ENCODE measurements at places on chromosomes 12 and 14.

GRCh38 chr14:90625445-90625844 lies 190.8 kb downstream of the TTC7B start:
- DNase-seq, result peak; percentile 33

- DNase-seq, result peak; percentile 30
Measured at GRCh38 chr12:113359133-113359938, 949 bp downstream of the PLBD2 start.

GRCh38 chr14:48350971-48351370 lies 675.6 kb upstream of the MDGA2 start:
- DNase-seq, result peak; percentile 0

- DNase-seq, result no peak
Measured at GRCh38 chr14:49206828-49207227, 379.4 kb downstream of the RPS29 start.

DNA sequence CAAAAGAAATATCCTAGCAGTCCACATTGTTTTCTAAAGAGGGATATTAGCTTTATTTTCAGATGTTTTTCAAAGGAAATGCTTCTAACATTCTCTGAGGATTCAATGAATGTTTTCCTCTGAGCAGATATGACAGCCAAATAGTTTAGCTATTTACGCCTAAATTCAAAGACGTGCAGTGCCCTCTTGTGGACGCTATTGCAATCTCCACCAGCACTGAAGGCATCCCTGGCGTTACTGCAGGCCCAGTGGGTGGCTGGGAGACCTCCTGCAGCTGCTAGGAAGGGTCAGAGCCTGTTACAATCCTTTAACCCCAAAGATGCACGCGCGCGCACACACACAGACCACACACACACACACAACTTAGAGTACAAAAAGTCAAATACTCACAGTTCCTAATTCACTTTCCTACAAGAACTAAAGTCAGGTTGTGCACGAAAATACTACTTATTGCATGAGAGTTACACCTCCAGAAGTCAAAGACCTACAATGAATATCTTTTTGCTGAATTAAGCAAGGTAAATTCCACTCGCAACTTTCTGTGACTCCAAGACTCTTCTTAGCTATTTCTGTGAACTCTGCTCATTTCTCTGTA lies 589.3 kb upstream of the TMEM132C start:
- DNase-seq, result peak; percentile 85

DNA sequence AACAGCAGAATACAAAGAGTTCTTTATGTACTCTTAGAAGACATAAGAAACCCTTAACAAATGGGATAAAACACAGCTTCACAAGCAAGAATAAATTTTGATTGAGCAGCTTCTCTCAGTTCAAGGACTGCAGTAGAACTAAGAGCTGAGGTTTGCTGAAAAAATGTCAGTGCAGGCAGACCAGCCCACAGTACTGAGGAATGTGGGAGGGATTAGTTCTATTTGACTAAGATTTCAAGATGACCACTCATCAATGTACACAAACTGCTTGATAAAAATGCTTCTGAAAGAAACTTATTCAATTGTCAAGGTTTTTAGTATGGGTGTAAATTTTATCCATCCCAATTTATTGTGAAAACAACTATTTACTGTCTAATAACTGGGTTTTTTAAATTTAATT lies 138.4 kb downstream of the SEC23A start:
- DNase-seq, result peak; percentile 15

- DNase-seq, result no peak
Measured at GRCh38 chr14:73386342-73386741, 72.0 kb downstream of the NUMB start.

GRCh38 chr12:112419297-112420133 lies 768 bp downstream of the PTPN11 start:
- DNase-seq, result peak; percentile 90

- peak; percentile 8 for DNase-seq
Measured at GRCh38 chr14:22112004-22112403, 438.4 kb upstream of the OR4E1 start.

- DNase-seq, result no peak
Measured at GRCh38 chr12:8702159-8702558, 4.4 kb downstream of the RIMKLB start.

- no peak for DNase-seq
Measured at GRCh38 chr14:62896932-62897456, 148.3 kb downstream of the KCNH5 start.

GRCh38 chr14:96627386-96627785 lies 125.2 kb downstream of the PAPOLA start:
- DNase-seq, result no peak

DNA sequence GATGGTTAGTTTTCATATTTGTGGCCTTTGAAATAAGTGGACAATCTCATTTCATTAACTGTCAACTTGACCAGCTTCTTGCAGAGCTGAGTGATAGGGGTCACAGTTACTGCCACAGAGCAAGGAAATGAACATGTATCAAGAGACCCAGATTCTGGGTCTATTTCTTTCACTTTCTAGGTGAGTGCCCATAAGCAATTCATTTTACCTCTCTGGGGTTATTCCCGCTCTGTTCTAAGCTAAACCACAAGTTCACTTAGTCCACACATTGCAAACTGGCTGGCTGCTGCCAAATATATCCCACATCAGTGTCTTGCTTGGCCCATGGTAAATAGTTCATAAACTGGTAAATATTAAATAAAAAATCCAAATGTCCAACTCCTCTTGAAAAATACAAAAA lies 29.9 kb downstream of the GPHB5 start:
- no peak for DNase-seq

DNA sequence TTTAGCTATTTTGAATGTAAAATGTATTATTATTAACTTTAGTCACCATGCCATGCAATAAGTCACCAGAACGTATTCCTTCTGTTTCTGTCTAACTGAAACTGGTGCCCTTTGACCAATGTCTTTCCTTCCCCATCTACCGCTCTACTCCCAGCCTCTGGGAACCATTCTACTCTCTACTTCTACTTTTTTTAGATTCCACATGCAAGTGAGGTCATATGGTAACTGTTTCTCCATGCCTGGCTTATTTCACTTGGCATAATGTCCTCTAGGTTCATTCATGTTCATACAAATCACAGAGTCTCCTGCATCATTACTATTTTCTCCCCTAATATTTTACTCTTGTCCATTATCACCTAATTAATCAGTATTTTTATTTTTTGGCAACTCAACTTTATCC lies 160.1 kb downstream of the TMX1 start:
- DNase-seq, result no peak

GRCh38 chr12:116213885-116214527 lies 63.5 kb downstream of the MED13L start:
- no peak for DNase-seq

DNA sequence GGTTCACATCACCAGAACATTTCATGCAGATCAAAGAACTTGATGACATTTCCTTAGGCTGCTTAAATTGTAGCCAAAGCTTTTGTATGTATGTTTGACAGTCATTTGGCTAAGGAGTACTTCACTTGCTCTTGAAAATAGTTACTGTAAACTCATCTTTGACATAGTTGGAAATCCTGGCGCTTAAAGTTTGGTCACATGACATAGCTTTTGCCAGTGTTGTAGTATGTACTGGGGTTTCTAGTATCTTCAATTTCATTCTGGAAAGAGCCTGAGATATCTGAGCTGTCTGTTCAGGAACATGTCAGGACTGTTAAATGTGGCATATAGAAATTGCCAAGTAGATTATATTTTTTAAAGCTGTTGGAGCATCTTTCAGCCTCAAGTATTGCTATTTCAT lies 55.7 kb downstream of the WDR20 start:
- DNase-seq, result no peak

DNA sequence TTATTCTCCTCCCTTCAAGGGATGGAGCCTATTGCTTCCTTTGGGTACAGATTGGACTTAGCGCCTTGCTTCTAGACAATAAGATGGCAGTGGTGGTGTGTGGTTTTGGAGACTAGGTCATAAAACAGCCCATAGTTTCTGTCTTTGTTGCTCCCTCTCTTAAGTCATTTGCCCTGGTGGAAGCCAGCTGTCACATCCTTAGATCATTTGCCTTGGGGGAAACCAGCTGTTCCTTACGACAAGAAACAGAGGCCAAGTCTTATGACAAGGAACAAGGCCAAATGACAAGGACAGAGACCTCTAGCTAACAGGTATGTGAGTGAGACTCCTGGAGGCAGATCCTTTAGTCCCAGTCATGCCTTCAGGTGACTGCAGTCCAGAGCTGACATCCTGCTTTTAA lies 9.2 kb upstream of the PALS1 start:
- no peak for DNase-seq

DNA sequence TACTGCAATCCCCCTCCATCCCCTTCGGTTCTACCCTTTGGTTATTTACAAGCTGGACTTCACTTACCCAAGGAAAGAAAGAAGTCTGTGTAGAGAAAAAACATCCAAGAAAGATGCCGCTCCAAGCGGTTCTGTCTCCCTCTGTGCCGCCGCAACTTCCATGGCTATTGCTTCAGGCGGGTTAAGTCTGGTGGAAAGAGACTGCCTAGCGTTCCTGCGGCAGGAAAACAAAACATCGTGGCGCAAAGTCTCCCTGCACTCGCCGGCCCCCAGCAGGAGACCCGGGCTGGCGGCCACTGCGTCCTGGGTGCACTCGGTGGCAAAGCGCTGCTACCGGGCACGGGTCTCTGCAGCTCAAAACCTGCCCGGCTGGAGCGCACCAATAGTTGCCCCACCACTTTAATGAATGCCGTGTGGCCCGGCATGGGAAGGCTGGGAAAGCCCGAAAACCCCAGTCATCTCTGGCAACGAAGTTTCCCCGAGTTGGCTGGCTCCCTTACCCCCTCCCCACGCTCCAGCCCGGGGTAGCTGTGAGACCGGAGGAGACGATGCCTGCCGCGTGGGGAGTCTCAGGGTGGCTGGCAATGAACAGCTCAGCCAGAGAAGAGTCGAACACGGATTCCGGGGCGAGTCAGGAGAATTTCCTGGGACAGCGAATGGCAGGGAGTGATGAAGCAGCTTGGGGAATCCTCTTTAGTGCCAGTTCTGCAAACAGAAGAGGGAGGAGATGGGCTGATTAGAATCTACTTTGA lies 3.5 kb upstream of the KCNK10 start:
- DNase-seq, result no peak

GRCh38 chr12:71029302-71029701 lies 108.8 kb upstream of the PTPRR start:
- DNase-seq, result no peak

GRCh38 chr14:88590173-88590572 lies 27.3 kb downstream of the ZC3H14 start:
- peak; percentile 26 for DNase-seq

DNA sequence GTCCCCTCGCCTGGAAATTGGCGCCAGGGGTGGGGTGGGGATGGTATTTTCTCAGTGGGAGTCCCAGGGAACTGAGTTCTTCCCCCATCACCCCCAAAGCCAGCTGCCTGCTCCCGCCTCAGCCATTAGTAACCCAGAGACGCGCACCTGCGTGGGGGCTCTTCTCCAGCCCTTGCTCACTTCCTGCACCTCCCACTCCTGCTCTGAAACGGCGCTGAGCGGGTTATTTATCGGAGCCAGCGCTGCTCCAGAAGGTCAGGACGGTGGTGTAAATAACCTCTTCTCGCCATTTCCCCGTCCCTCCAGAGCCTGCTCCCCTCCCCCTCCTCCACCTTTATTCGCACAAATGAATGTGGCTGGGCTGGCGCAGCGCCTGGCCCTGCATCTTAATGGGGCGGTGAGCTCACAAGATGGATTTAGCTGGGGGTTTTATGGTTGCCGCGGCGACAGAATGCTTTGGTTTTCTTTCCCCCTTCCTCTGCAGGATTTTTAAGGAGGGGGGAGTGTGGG lies 12.2 kb downstream of the GPR84 start:
- DNase-seq, result peak; percentile 27

Data from ELR (cell line).